ENCODE measurements at places on chromosomes 16 and 17.
A peak's percentile ranks its signal among the peaks of the same experiment; 100 is the strongest.

- DNase-seq, result no peak
Observed at GRCh38 chr17:45430738-45431530, 1.7 kb downstream of the ARHGAP27 start.

DNA sequence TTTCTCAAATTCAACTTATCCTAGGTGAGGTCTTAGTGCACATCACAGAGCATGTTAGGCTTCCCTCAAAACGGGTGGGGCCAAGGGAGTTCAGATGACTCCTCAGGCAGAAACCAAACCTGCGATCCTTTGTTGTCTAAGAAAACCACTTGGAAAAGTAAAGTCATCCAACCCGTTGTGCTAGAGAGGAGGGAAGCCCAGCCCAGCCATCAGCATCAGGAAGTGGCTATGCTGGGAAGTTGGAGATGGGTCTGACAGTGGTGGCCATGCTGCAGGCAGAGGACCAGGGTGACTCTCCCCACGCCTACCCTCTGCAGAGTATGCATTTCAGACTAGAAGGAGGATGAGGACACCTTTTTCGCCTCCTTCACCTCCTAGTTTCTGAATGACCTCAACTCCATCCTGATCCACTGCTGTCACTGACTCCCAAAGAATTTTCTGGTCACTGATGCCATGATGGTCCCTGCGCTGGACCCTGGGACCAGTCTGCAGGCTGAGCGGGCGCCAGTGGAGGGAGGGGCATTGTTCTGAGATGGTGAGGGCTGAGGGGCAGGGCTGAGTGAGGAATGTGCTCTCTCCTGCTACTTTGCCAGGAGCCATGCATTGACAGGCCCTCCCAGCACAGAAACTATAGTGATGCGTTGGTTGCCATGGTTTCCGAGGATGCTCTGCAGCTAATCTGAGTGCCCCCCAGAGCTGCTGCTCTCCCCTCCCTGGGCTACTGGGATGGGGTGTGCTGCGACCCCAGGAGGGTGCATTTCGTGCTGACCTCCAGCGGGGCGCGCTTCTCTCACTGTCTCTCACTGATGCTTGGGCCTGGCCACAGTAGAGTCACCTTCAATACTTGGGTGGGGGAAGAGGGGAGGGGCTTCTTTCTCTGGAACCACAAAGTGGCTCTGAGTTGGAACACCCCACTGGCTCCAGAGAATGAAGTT is 20.4 kb downstream of the ALOX12B start:
- no peak for DNase-seq

DNA sequence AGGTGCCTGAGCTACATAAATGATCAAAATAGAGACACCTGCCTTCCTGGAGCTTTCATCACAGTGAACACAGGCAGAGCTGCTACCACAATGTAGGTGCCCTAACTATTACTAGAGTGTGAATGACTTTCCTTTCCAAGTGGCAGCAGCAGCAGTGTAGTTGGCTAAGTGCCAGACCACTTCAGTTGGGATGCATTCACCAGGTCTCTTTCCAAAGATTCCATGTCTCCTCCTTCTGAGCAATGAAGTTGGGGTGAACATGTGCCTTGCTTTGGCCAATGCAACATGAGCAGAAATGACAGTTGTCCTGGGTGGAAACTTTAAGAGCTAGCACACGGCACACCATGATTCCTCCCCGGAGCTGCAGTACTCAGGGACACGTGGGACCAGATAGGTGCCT is 23.3 kb upstream of the CACNG4 start:
- DNase-seq, result no peak

DNA sequence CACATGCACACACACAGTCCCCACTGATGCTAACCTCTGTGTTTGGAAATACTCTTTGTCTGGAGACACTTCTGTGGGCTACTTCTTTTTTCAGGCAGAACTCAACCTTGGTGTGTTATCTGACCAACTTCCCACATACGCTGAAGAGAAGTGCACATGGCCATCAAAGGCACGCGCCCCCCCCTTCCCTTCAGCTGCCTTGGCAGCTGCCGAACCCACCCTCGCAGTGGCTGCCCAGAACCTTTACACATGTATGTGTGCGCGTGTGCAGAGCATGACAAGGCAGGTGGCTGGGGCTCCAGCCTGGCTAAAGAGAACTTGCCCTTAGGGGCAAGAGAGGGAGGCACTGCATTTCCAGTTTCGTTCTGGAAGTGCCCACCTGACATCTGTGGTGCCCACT is 3.9 kb downstream of the RAPGEFL1 start:
- DNase-seq, result no peak

DNA sequence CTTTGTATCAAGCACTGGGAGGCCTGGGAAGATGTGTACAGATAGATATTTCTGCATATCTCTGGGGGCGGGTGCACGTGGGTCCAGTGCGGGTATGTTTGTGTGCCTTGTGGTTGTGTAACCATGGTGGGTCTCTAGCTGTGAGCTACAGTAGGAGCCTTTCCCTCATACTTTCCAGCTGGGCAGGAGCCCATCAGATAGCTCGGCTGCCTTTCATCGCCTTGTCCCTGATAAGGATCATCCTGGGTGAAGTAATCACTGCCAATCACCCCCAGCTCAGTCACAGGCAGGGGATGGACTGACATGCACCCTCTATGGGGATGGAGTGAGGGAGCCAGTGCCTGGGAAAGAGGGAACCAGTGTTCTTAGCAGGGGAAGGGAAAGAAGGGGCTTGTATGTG is 3.2 kb upstream of the SCRN2 start:
- DNase-seq, result no peak

DNA sequence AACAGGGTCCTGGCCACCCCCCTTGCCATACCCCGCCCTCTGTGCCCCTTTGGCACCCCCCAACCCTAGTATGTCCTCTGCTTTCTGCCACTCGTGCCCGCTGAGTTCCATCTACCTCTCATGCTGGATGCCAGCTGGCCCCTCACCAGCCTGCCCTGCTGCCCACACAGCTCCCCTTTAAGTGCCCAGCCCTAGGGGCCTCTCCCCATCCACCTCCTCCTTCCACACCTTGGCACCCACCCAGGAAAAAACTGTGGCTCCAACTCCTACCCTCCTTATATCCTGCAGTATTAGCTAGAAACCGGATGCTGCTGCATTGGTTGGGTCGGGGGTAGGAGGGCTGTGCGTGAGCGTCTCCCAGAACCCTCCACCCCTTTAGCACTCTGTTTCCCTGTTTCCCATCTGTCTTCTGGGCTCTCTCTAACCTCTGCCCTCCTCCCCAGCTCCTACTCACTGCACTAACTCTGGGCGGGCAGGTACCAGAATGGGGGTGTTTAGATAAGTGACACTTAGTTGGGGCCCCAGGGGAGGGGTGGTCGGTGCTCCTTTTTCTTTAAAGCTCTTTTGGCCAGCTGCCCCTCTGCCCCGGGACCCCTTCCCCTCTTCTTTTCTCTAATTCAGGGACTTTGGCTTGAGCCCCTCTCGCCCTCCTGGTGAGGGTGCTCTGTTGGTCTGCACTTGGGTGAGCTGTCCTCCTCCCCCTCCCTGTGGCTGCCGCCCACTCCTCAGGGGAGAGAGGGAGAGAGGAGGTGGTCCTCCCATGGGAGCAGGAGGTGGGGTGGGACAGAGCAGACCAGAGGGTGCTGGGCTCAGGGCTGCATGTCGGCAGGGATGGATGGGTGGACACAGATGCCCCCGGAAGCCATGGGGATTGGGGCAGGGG is 9.9 kb downstream of the NR1D1 start:
- DNase-seq, result no peak

DNA sequence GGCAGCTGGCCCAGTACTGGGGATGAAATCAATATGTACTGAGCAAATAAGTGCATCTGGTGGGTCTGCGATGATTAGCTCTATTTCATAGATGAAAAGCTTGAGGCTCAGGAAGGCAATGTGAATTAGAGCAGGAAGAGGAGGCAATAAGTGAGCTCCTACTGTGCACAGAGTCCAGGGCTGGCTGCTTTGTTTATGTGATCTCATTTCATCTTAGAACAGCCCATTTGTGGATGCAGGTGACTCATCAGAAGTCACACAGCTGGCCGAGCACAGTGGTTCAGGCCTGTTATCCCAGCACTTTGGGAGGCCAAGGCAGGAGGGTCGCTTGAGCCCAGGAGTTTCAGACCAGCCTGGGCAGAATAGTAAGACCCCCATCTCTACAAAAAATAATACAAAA is 7.1 kb downstream of the TMEM114 start:
- no peak for DNase-seq

DNA sequence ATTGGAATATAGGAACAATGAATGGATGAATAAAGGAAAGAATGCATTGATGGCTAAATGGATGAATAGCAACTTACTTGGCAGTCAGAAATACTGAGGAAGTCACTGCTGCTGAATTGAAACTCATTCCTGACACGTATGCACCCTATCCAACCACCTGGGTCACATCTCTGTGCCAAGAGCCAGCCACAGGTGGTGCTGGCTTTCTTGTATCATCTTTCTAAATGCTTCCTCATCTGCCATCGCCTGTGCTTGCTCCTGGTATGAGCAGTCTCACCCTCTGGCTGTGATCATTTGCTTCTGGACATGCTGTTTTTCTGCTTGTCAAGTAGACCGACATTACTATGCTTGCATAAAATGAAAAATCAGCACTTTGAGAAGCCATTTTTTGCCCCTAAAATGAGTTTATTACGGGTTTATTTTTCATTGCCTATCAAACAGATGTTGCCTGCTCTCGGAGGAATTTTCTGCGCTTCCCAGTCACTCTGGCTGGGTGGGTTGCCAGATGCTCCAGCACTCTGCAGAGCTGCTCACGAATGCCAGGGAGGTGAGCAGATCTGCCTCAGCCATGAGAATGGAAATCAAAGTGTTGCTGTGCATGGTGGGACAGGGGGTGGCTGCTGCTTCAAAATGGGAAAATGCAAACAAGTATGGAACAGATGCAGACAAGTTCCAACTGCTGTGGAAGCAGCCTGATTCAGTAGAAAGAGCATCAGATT is 1349.6 kb upstream of the CDH8 start:
- no peak for DNase-seq

- DNase-seq, result no peak
Observed at GRCh38 chr17:70327723-70328122, 158.4 kb downstream of the KCNJ2 start.

GRCh38 chr17:81247339-81247990 is 8.3 kb downstream of the NDUFAF8 start:
- no peak for DNase-seq

DNA sequence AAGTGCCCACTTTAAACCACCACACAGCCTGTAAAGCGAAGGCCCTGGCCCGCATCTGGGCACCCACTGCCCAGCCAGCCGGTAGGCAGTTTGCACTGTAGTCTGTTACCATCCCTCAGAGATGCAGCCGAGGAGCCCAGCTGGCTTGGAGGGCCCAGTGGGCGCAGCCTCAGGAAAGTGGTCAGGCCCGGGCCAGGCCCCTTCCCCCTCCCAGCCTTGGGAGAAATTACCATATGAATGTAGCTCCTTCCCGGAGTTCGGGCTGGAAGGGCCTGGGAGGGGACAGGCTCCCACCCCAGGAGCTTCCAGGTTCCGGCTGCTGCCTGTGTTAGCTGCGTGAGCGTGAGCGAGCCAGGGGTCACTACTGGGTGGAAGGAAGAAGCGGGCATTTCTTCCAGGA is 325.4 kb downstream of the SEC14L1 start:
- no peak for DNase-seq

DNA sequence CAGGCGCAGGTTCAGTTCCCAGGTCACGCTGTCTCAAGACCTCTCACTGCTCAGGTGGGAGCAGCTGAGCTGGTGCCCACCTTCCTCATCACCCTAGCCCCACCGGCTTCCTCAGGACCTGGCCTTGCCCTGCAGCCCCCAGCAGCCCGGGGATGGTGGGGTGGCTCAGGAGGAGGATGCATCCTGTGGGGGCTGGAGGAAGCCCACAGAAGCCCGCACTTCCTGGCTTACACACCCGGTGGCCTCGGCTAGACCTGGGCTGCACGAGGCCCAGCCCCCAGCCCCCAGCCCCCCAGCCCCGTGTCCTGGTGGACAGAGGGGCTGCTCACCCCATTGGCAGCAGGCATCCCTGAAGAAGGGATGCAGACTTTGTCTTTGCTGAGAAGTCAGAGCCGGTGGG is 43.4 kb downstream of the BAHCC1 start:
- DNase-seq, result no peak

GRCh38 chr16:19210280-19210924 is 42.4 kb downstream of the SYT17 start:
- no peak for DNase-seq

DNA sequence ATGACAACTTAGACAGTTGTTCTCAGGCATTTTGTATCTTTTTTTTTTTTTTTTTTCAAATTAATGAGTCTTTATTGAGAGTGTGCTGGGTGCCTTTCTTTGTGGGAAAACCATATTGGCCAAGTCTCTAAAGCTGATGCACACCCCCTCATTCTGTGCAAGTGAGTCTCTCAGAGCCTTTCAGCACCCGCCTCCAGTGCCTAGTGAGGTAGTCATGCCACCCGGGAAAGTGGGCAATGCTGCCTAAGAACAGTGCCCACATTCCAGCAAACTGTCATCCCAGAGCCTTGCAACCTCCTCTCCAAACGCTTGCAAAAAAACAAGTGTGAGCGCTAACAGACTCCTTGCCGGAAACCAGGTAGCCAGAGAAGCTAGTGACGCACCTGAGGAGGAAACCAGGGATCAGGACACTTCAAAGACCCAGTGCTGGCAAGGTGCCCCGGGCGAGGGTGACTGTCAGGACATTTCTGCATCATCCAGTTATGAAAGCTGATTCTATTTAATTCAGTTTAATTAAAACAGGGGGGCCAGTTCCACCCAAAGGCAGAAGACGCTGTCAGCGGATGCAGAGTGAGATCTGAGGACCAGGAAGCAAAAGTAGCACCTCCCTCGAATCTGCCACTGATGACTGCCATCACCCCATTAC is 34.9 kb downstream of the SMARCE1 start:
- peak; percentile 83 for DNase-seq

DNA sequence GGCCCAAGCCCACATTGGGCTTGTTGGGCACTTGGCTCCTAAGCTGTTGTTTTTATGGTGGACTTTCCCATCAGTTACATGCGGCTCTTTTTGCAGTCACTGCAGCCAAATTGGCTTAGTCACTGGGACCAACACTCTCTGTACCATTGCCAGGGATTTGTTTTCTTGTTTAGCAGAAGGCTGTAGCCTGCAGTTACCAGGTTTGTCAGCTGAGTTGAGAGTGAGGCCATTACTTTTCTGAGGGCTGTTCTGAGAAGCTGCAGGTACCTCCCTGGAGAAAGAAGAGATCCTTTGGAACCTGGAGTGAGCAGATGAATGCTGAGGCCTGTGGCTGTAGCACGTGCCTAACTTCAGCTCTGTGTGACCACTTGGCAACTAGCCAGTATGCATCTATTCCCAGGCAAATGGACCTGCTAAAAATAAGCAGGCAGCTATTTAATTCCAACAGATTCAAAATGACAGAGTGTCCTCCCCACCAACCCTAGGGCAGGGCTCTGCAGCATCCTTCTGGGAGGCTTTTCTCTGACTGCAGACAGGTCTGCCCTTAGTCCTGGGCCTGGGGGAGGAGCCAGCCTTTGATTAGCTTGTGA is 12.9 kb downstream of the AKAP1 start:
- DNase-seq, result no peak

DNA sequence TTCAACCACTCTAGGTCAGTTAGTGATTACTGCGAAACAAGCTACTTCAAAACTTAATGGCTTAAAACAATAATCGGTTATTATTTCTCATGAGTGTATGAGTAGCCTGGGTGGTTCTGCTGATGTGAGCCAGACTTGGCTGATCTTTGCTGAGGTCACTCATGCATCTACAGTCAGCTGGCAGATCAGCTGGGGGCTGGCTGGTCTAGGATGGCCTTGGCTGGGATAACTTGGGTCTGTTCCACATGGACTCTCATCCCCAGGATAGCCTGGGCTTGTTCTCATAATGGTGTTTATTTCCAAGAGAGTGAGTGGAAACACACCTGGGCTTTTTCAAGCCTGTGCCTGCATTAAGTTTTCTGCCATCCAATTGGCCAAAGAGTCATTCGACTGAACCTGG is 13.0 kb downstream of the CCDC182 start:
- DNase-seq, result no peak

- no peak for DNase-seq
Observed at GRCh38 chr17:50328363-50329325, 17.3 kb upstream of the XYLT2 start.

GRCh38 chr16:84631886-84632285 is 14.0 kb upstream of the COTL1 start:
- no peak for DNase-seq

Data from CD4-positive, alpha-beta T cell treated with Interleukin-1 beta for 1 hour (primary cell).